ENCODE measurements at places on chromosomes 7 and 10.

DNA sequence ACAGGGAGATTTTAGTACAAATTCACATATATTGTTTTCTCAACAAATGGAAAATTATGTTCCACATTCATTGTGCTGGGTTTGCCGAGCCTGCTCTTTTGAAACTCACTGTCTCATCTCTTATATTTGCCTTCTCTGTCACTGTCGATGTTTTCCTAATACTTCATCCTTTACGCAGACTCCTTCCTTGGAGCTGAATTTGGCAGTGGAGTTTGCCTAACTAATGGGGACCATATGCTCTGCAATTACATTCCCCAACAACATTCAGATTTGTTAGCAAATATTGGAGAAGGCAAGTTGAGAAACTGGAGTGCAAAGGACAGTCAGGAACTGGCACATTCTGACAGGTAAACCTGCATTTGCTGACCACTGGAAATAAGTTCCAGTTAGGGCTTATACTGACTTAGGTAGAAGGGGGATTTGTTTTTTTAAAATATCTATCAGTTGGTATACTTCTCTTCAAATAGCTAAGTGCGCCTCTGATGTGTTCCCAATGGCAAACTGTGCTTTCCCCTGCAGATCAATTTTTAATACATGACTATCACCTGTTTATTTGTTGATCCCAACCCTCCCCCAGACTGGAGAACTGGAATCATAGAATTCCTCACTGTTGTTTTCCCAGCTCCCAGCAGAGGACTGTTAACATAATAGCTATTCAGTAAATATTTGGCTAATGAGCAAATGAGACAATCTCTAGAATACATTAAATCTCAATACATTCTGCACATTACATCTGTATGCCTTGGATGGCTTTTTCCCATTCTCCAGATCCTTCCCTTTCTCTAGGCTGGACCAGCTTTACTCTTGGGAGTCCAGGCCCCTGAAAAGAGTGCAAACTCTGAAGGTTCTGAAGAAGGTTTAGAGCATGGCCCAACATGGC is 769.3 kb downstream of the KCNMA1 start:
- DNase-seq = peak; percentile 41

- no peak for DNase-seq
Observed at GRCh38 chr7:135372222-135372621, 137.7 kb downstream of the CNOT4 start.

GRCh38 chr7:98956469-98956868 is 78.1 kb downstream of the TRRAP start:
- no peak for DNase-seq

GRCh38 chr10:3516234-3516922 is 268.6 kb downstream of the KLF6 start:
- DNase-seq = peak; percentile 58

DNA sequence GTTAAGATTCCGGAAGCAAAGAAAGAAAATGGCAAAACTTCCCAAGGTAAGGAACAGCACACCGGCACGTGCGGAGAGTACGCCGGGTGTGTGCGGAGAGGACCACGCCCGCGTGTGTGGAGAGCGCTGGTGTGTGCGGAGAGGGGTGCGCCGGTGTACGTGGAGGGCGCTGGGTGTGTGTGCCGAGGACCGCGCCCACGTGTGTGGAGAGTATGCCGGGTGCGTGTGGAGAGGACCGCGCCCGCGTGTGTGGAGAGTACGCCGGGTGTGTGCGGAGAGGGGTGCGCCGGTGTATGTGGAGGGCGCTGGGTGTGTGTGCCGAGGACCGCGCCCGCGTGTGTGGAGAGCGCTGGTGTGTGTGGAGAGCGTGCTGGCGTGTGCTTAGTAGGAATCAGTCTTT is 48.6 kb upstream of the DPYSL4 start:
- no peak for DNase-seq

DNA sequence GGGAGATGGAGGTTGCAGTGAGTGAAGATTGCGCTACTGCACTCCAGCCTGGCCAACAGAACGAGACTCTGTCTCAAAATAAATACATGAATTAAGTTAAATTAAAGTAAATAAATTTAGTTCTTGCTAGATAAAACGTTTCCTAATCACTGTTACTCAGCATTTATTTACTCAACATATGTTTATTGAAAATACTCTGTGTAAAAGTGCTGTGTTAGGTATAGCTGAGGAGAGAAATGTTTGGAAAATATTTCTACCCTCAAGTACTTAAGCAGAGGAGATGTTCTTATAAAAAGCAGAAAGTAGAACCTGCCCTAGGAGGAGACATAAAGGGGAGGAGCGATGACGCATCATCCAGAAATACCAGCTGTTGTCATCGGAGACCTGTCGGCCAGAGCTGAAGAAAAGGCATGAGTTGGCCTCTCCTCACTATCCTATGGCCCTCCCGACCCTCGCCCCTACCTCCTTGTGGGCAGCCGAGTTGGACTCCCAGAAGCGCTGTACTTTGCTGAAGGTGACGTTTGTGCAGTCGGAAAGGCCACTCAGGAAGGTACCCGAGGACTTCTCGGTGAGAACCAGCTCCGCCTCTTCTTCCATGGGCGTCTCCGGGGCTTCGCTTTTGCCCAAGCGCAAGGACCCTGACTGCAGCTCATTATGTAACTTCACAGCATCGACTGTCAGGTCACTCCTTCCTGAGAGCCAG is 1.1 kb downstream of the RRP12 start:
- DNase-seq = peak; percentile 67

DNA sequence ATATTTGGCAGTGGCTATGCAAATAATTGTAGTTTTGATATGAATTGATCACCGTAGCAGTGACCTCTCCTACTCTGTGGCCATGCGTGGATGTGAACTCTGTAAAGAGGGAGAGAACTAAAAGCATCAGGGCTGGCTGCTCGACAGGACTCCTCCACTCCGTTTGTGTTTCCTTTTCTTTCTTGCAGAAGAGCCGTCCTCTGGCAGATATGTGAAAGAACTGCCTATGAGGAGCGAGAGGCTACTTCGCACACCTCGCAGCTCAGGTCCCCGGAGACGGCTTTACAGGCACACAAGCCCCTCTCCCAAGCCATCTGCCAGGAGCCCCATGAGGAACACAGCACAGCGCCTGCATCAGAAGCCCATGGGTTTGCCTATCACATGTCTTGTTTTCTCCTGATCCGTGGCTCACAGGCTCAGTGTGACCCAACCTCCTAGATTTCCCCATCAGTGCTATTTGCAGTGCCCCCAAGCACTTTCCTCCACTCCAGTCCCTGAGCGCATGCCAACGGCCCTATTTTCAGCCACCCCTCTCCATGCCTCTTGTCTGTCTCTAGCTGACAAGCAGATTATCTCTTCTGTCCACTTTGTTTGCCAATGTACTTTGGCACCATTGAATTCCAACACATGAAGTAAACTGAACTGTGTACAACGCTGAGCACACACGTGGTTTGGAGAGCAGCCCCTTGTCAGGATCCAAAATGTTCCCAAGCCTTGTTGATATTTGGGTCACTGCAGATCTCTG is 164.3 kb upstream of the AKR1E2 start:
- no peak for DNase-seq

GRCh38 chr7:43076606-43077005 is 35.8 kb upstream of the HECW1 start:
- no peak for DNase-seq
